Keratinocyte (primary cell): ENCODE measurements at places on chromosomes 1 and 21. TPM values are rescaled to one million over a fixed set of nuclear protein-coding genes. Genes with fewer than 3 reads are reported as not detected.
A peak's percentile ranks its signal among the peaks of the same experiment; 100 is the strongest.

ORC1 gene
- 1.1 to 6.5 TPM (median 5.8 TPM) in 3 replicates for polyA plus RNA-seq

GBP4 gene
- polyA plus RNA-seq: 0.01 TPM in 1 of 3 replicates, not detected in the others

CADM3 gene
- 0.03 TPM in 1 of 3 replicates, not detected in the others for polyA plus RNA-seq

TMIGD3 gene
- polyA plus RNA-seq: not detected in 3 replicates

SLAMF7 gene
- polyA plus RNA-seq: 21.9 to 56.5 TPM (median 31.0 TPM) in 3 replicates

C1orf226 gene
- polyA plus RNA-seq: 0.06 to 0.13 TPM (median 0.12 TPM) in 3 replicates

RXFP4 gene
- not detected in 3 replicates for polyA plus RNA-seq

TAS1R3 gene
- polyA plus RNA-seq: 0.01 to 0.08 TPM (median 0.04 TPM) in 3 replicates

FOXO6 gene
- not detected in 3 replicates for polyA plus RNA-seq

PCSK9 gene
- 56.0 to 86.2 TPM (median 61.7 TPM) in 3 replicates for polyA plus RNA-seq

SIK1 gene
- polyA plus RNA-seq: 24.6 to 49.6 TPM (median 25.5 TPM) in 3 replicates

VASH2 gene
- polyA plus RNA-seq: 0.03 to 0.04 TPM in 2 of 3 replicates, not detected in the other

PLPP3 gene
- 4.0 to 5.3 TPM (median 4.3 TPM) in 3 replicates for polyA plus RNA-seq

DNA sequence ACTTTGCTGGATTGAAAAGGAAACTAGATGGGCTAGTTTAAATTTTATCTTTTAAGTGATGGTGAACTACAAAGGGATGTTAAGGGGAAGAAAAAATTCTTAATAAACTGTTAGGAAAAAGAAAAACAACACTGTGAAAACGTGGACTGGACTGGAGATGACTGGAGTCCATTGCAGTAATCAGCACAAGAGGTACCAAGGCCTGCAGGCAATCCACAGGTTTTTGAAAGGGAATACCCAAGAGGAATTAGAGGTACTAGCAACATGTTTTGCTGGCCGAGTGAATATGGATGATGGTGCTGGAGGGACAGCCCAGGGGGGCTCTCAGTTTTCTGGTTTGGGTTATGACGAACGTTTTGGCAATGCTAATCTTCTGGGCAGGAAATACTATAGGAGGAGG, 39.0 kb upstream of the SLC30A10 start:
- DNase-seq: no peak
- no peaks in the 10 kb centered on the region for H3K27me3 ChIP-seq
- H3K4me3 ChIP-seq: no peak overlapping the region
- peaks cover 5% of the 10 kb centered on the region for H3K36me3 ChIP-seq

GRCh38 chr1:153341431-153341934, 7.2 kb downstream of the PGLYRP4 start:
- DNase-seq: no peak
- no peak overlapping the region for H3K4me3 ChIP-seq
- no peak overlapping the region for H3K27ac ChIP-seq

GRCh38 chr1:243459059-243459458, 203.2 kb downstream of the SDCCAG8 start:
- no peak overlapping the region for H3K27ac ChIP-seq
- no peaks in the 10 kb centered on the region for H3K27me3 ChIP-seq
- no peak for DNase-seq
- H3K36me3 ChIP-seq: peaks cover 5% of the 10 kb centered on the region
- H3K4me3 ChIP-seq: no peak overlapping the region

DNA sequence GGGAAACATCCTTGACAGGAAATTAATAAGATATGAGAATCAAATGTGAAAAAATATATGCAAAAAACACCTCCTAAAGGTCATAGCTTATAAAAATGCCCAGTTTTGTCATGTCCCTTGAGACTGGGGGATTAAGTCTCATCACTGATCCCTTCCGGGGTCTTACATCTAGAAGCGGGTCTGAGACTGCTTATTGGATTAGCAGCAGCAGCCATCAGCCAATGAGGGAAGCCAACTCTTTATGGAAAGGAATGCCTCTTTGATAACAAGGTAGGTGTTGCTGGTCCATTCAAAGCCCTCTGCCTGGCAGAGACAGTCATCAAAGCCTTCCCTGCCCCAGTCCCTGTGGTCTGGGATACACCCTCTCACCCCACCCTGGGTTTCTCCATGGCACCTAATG, 3.9 kb upstream of the CACNA1S start:
- peaks cover 26% of the 10 kb centered on the region for H3K27me3 ChIP-seq
- no peak for DNase-seq
- H3K4me3 ChIP-seq: no peak overlapping the region
- no peaks in the 10 kb centered on the region for H3K4me1 ChIP-seq

DNA sequence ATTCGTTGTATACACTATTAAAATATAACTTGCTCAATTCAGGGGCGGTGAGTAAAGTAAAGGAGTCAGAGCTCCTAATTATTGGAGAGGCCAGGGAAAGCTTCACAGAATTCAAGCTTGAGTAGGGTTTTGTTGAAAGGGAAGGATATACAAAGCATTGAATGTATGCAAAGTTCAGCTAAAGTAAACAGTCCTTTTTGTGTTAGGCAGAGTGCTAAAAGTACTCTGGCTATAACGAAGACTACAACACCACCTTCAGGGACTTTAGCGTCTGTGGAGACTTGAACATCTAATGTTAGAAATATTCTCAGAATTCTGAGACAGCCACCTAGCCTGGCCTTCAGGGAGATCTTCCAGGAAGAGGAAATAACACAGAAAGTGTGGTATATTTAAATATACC, 1.1 kb downstream of the FALEC start:
- H3K4me3 ChIP-seq: peak overlapping the region; percentile 29
- no peak overlapping the region for H3K27ac ChIP-seq
- no peak for DNase-seq
- no peaks in the 10 kb centered on the region for H3K27me3 ChIP-seq
- peaks cover 12% of the 10 kb centered on the region for H3K36me3 ChIP-seq

GRCh38 chr21:43916691-43917514, 51.9 kb downstream of the AGPAT3 start:
- no peak for DNase-seq
- no peaks in the 10 kb centered on the region for H3K27me3 ChIP-seq
- no peaks in the 10 kb centered on the region for H3K36me3 ChIP-seq
- peaks cover 8% of the 10 kb centered on the region for H3K4me1 ChIP-seq
- H3K4me3 ChIP-seq: peak overlapping the region; percentile 59

- no peak for DNase-seq
- H3K36me3 ChIP-seq: peaks cover 5% of the 10 kb centered on the region
- H3K27me3 ChIP-seq: no peaks in the 10 kb centered on the region
- no peak overlapping the region for H3K4me3 ChIP-seq
Measured at GRCh38 chr1:208233978-208234377, 10.2 kb downstream of the PLXNA2 start.

DNA sequence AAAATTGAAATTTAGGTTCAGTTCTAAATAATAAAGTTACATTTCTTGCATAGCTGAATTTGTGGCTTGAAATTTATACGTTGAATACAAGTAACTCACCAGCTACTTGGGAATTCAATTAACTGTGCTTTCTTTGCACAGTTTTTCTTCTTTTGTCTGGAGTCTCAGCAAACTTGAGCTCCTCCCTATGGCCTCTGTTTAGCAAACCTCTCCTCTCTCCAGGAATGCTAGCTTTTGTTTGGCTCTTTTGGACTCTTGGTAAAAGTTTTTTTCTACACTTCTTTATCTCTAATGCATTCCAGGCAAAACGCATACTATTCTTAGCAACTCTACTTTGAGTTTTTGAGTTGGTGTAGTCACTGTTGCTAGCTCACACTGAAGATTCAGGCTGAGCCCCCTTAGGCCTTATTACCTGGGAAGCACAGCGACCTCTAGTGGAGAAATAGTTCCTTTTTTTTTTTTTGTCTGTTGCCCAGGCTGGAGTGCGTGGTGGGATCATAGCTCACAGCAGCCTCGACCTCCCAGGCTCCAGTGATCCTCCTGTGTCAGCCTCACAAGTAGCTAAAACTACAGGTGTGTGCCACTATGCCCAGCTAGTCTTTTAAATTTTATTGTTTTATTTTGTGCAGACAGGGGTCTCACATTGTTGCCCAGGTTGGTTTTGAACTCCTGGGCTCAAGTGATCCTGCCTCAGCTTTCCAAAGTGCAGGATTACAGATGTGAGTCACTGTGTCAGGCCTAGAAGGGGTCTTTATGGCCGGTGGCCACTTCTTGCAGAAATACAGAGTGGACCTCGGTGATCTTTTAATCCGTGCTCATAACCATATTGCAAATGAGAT, 61.7 kb downstream of the CASQ2 start:
- peaks cover 18% of the 10 kb centered on the region for H3K4me1 ChIP-seq
- no peaks in the 10 kb centered on the region for H3K36me3 ChIP-seq
- H3K4me3 ChIP-seq: no peak overlapping the region
- peak overlapping the region; percentile 65 for H3K27ac ChIP-seq

DNA sequence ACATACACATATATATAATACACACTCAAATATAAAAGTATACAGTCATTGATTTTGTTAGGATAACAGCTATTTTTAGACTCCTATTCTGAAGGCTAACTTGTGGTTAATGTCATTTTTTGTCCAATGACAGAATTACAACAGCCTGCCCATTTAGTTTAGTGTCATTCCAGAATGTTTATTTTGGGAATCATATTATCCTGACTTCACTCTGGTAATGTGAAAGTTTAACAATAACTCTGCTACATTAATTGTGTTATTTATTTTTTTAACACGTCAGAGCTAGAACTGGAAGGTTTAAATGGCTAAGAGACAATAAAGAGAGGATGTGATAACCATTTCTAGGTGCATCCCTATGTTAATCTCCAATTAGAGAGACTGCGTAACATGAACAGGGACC, 648.1 kb downstream of the USP25 start:
- no peak overlapping the region for H3K27ac ChIP-seq
- H3K4me1 ChIP-seq: no peaks in the 10 kb centered on the region
- H3K4me3 ChIP-seq: no peak overlapping the region
- no peaks in the 10 kb centered on the region for H3K36me3 ChIP-seq
- DNase-seq: no peak

GRCh38 chr1:76865696-76866286, 1.5 kb upstream of the ST6GALNAC5 start:
- no peak for DNase-seq
- no peaks in the 10 kb centered on the region for H3K36me3 ChIP-seq
- peaks cover 25% of the 10 kb centered on the region for H3K27me3 ChIP-seq
- H3K4me3 ChIP-seq: no peak overlapping the region

GRCh38 chr1:119747451-119747850, 21.3 kb downstream of the HMGCS2 start:
- H3K4me1 ChIP-seq: peaks cover 14% of the 10 kb centered on the region
- no peak overlapping the region for H3K4me3 ChIP-seq
- H3K27ac ChIP-seq: no peak overlapping the region
- no peaks in the 10 kb centered on the region for H3K36me3 ChIP-seq
- H3K27me3 ChIP-seq: peaks cover 4% of the 10 kb centered on the region

DNA sequence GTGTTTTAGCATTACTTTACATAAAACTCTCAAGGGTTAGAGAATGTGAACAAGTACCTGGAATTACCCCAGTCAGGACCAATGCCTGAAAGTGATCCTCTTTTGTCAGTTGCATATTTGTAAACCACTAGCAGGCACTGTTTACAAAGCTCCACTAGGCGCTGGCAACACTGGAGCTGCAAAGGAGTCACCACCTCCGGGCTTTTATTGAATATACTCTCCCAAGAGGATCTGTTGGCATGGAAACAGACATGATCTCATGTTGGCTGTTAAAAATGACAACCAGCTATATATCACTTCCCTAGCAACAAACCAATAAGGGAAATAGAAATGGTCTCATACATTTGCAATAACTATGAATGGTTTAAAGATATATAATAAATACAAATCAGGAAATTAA, 116.0 kb downstream of the TTLL7 start:
- H3K27ac ChIP-seq: no peak overlapping the region
- DNase-seq: no peak
- H3K4me3 ChIP-seq: no peak overlapping the region
- H3K36me3 ChIP-seq: no peaks in the 10 kb centered on the region

DNA sequence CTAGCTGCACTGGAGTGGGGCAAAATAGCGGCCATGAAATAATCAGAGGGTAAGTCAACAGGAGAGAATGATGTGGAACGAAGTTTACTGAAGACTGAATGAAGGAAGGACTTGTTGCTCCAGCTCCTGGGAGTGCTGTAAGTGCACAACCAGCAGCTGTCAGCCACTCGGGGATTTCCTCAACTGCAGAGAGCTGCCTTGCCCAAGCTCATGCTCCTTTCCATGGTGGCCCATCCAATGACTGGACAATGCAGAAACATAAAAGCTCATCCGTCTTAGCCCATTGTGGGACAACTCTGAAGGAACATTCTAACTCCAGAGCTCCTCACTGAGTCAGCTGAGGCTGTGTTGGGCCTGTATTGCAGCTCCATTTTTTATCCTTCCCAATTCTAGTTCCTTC, 21.1 kb upstream of the RBM15 start:
- DNase-seq: no peak
- H3K27ac ChIP-seq: no peak overlapping the region
- H3K4me1 ChIP-seq: no peaks in the 10 kb centered on the region

DNA sequence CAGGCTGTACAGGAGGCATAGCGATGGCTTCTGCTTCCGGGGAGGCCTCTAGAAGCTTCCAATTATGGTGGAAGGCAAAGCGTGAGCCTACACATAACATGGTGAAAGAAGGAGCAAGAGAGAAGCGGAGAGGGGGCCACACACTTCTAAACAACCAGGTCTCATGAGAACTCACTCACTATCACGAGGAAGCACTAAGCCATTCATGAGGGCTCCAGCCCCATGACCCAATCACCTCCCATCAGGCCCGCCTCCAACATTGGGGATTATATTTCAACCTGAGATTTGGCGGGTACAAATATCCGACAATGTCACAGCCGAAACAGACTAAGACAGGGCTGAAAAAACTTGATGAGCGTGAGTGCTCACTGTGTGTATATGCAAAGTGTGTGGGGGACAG, 89.3 kb upstream of the CNIH3 start:
- no peak for DNase-seq
- H3K4me3 ChIP-seq: no peak overlapping the region
- H3K36me3 ChIP-seq: no peaks in the 10 kb centered on the region
- peaks cover 28% of the 10 kb centered on the region for H3K4me1 ChIP-seq
- H3K27me3 ChIP-seq: no peaks in the 10 kb centered on the region

- H3K36me3 ChIP-seq: no peaks in the 10 kb centered on the region
- no peak for DNase-seq
- no peaks in the 10 kb centered on the region for H3K4me1 ChIP-seq
- H3K27ac ChIP-seq: no peak overlapping the region
Measured at GRCh38 chr1:197468543-197469175, 200.6 kb downstream of the CRB1 start.

- H3K4me3 ChIP-seq: no peak overlapping the region
- no peak for DNase-seq
- H3K27ac ChIP-seq: no peak overlapping the region
- no peaks in the 10 kb centered on the region for H3K36me3 ChIP-seq
Measured at GRCh38 chr1:172893146-172893841, 157.4 kb downstream of the TNFSF18 start.

GRCh38 chr1:238562341-238562740, 671.6 kb upstream of the ZP4 start:
- H3K4me3 ChIP-seq: no peak overlapping the region
- no peaks in the 10 kb centered on the region for H3K27me3 ChIP-seq
- H3K36me3 ChIP-seq: no peaks in the 10 kb centered on the region

- no peaks in the 10 kb centered on the region for H3K36me3 ChIP-seq
- H3K4me3 ChIP-seq: no peak overlapping the region
- peaks cover 3% of the 10 kb centered on the region for H3K27me3 ChIP-seq
- no peak overlapping the region for H3K27ac ChIP-seq
- no peak for DNase-seq
- no peaks in the 10 kb centered on the region for H3K4me1 ChIP-seq
Measured at GRCh38 chr1:36729289-36729688, 246.6 kb upstream of the CSF3R start.

GRCh38 chr1:87263785-87264184, 64.9 kb upstream of the LMO4 start:
- no peaks in the 10 kb centered on the region for H3K27me3 ChIP-seq
- no peak for DNase-seq
- H3K4me1 ChIP-seq: no peaks in the 10 kb centered on the region

- H3K27ac ChIP-seq: no peak overlapping the region
- H3K27me3 ChIP-seq: no peaks in the 10 kb centered on the region
- no peaks in the 10 kb centered on the region for H3K4me1 ChIP-seq
Measured at GRCh38 chr1:191240925-191241324, 763.3 kb upstream of the BRINP3 start.

GRCh38 chr21:35643176-35643575, 417.1 kb downstream of the SETD4 start:
- no peak overlapping the region for H3K27ac ChIP-seq
- DNase-seq: peak; percentile 75
- no peaks in the 10 kb centered on the region for H3K27me3 ChIP-seq
- H3K4me3 ChIP-seq: no peak overlapping the region
- no peaks in the 10 kb centered on the region for H3K36me3 ChIP-seq
- H3K4me1 ChIP-seq: peaks cover 6% of the 10 kb centered on the region
